ENCODE measurements at places on chromosomes 3 and 15. TPM values are rescaled to one million over a fixed set of nuclear protein-coding genes. Genes with fewer than 3 reads are reported as not detected.

SLC22A13 gene
- 0.37 TPM for total RNA-seq

SERINC4 gene
- total RNA-seq, result 0.50 TPM

AEN gene
- 52.5 TPM for total RNA-seq

CPNE9 gene
- not detected for total RNA-seq

PLSCR5 gene
- total RNA-seq, result not detected

CP gene
- total RNA-seq, result not detected

SLC12A6 gene
- total RNA-seq, result 32.7 TPM

POPDC2 gene
- total RNA-seq, result 2.9 TPM

MYEF2 gene
- total RNA-seq, result 23.3 TPM

RNF111 gene
- total RNA-seq, result 44.2 TPM

RPL14 gene
- total RNA-seq, result 2,726 TPM

CDC25A gene
- 23.5 TPM for total RNA-seq

TBL1XR1 gene
- total RNA-seq, result 167 TPM

GPR62 gene
- not detected for total RNA-seq

ASB14 gene
- not detected for total RNA-seq

SYNPR gene
- not detected for total RNA-seq

MUC13 gene
- not detected for total RNA-seq

MFN1 gene
- total RNA-seq, result 36.9 TPM

BTBD1 gene
- total RNA-seq, result 61.0 TPM

CACNA2D2 gene
- 0.60 TPM for total RNA-seq

SOX14 gene
- total RNA-seq, result not detected

GP9 gene
- not detected for total RNA-seq

CADM2 gene
- total RNA-seq, result not detected

COL7A1 gene
- 1.3 TPM for total RNA-seq

CCR9 gene
- total RNA-seq, result 0.15 TPM

SPINT1 gene
- total RNA-seq, result 2.9 TPM

BOC gene
- total RNA-seq, result not detected

COL6A5 gene
- total RNA-seq, result not detected

Data from activated CD4-positive, alpha-beta T cell treated with anti-CD3 and anti-CD28 coated beads, Interleukin-2, amount 10 ng/mL, durations not matched to agents 7 days and 5 days (primary cell).